ENCODE measurements at places on chromosomes 7 and 10. TPM values are rescaled to one million over a fixed set of nuclear protein-coding genes. Genes with fewer than 3 reads are reported as not detected.

The HMX3 gene
- not detected for total RNA-seq

The FAM25A gene
- not detected for total RNA-seq

The SERPINE1 gene
- total RNA-seq: 1.1 TPM

The DENND2A gene
- not detected for total RNA-seq

The MPP7 gene
- total RNA-seq: 19.1 TPM

DNA sequence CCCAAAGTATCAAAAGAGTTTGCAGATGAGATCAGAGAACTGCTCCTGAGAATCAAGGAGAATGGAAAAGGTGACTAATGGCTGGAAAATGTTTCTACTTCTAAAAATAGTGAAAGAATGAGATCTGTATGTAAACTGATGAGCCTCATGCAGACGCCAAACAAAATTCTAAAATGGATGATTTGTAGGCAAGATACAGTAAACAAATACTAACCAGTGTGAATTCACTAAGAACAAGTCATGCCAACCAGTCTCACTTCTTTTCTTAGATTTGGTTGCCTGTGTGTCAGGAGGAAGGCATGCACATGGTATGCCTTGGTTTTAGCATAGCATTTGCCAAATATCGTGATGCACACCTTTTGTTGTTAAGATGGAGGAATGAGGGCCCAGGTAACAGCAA lies 94.9 kb upstream of the PIK3CG start:
- no peak for DNase-seq

GRCh38 chr7:131255242-131255641 lies 72.4 kb upstream of the MKLN1 start:
- DNase-seq: no peak

- DNase-seq: peak; percentile 61
These were observed 2.1 kb downstream of the NOS3 start for GRCh38 chr7:150992833-150993302.

GRCh38 chr7:7662527-7662926 lies 22.0 kb downstream of the UMAD1 start:
- no peak for DNase-seq

DNA sequence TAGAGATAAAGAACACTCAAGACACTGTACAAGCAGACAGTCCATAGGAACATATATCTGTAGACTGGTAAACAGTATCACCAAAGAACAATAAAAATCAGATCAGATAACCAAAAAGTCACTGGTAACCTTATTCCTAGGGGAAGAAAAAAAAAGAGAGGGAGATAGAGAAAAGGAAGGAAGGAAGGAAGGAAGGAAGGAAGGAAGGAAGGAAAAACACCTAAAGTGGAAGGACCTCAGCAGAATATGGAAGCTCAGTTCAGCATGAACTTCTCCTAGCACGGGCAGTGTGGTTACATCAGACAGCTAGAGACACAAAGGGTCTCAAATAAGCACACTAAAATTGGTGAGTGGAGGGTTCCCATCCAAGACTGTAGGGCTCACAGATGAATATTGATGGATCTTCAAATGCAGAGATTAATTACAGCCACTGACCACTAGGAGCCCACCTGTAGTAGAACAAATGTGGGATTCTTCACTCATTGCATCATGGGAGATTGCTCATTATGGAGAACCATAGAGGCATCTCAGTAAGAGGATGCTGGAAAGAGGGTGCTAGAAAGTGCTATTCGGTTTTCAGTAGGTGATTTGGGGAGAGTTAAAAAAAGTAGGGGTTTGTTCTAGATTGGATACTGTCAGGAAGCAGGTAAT lies 293.4 kb upstream of the C7orf33 start:
- DNase-seq: no peak

GRCh38 chr7:54788664-54789063 lies 29.7 kb upstream of the SEC61G start:
- no peak for DNase-seq

DNA sequence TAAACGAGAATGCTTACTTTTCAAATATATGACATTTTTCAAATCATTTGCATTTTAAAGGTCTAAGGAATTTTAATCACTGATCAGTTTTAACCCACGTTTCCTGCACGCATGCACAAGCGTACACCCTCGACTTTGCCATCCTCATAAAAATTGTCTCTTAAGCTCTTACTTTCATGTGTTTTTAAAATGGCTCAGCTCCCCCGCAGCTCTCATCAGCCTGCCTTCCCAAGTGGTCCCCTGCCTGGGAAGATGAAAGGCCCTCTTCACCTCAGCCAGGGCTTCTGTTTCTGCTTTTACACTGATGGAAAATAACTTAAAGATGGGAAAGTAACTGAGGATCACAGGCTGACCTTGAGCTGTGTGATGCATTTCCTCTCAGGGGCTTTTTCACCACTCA lies 131.6 kb upstream of the LSM8 start:
- DNase-seq: no peak

DNA sequence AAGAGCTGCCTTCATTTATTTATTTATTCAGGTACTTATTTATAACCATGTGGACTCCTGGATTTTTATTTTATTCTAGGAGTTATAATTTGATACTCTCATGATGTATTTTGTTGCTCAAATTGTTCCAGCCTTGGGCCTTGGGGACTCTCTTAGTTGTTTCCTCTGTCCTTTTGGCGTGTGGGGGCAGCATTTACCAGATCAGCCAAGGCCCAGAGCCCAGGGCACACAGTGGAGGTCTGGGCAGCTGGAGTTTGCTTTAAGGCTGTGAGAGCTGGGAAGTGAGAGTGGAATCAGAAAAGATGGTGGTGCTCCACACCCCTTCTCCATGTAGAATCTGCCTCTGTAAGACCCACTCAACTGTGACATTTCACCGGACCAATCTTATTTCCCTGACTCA lies 398.9 kb downstream of the RPS24 start:
- no peak for DNase-seq

DNA sequence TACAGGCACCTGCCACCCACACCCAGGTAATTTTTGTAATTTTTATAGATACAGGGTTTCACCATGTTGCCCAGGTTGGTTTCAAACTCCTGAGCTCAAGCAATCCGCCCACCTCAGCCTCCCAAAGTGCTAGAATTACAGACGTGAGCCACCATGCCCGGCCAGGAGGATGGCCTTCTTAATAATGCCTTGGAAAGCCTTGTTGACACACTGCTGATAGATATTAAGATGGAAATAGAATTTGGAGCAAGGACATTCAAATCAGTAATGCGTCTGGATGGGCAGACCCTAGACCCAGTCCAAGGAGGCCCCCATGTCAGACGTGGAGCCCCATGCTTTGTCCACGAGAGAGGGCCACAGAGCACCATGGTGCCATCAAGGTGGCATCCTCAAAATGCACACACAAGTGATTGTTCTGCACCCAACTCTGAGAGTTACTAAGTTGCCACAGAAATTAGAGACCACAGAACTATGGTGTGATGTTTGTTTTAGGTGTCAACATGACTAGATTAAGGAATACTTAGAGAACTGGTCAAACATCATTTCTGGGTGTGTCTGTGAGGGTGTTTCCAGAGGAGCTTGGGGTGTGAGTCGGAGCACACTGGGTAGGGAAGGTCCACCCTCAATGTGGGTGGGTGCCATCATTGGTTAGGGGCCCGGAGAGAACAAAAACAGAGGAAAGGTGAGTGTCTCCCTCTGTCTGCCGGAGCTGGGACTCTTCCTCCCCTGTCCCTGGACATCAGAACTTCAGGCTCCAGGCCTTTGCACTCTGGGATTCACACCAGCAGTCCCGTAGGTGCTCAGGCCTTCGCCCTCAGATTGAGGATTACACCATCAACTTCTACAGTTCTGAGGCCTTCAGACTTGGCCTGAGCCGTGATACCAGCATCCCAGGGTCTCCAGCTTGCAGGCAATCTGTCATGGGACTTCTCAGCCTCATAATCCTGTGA lies 34.5 kb downstream of the EBF3 start:
- no peak for DNase-seq

GRCh38 chr10:110368002-110368401 lies 63.3 kb upstream of the SMNDC1 start:
- DNase-seq: no peak

GRCh38 chr10:96902731-96903358 lies 70.7 kb downstream of the LCOR start:
- DNase-seq: no peak

DNA sequence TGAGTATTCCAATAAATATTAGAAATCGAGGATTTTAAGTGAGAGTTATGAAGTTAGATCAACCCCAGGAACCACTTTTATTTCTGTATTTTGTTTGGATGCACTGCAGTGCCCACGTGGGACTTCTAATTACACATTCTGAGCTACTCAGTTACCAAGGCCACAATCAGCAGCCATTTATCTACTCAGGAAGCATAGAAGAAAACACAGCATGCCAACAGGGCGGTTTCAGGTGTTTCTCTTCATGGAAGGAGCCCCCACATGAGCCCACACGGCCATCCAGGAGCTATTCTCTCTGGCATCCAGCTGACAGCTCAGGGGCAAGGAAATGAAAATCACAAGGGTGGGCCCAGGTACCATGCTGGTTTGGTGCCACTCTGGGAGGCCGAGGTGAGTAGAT lies 266.5 kb upstream of the MKLN1 start:
- DNase-seq: no peak

DNA sequence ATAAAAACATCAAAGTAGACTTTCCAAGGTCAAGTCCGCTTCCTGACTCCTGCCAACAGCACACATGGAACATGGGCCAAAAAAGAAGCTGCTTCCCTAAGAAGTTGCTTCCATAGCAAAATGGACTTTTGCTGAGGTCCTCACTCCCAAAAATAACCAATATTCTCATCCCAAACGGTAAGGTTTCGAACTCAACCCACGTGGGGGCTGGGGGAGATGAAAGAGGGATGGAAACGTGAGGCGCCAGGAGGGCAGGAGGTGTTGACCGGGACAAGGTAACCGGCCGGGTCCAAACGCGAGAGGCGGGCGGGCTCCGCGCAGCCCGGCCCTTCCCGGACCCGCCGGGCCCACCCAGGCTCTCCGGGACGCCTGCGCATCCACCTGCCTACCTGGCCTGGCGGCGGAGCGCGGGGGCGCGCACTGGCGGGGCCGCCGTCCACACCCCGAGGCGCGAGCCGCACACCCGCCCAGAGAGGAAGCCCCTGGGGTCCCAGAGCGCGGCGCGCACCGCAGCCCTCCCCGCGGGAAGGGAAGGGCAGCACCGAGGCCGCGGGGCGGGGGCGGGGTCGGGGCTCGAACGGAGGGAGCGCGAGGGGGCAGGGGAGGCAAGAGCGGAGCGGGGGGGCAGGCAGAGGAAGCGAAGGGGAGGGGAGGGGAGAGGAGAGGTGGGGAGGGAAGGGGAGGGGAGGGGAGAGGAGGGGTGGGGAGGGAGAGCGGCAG lies 742 bp downstream of the LMBR1 start:
- DNase-seq: peak; percentile 61

DNA sequence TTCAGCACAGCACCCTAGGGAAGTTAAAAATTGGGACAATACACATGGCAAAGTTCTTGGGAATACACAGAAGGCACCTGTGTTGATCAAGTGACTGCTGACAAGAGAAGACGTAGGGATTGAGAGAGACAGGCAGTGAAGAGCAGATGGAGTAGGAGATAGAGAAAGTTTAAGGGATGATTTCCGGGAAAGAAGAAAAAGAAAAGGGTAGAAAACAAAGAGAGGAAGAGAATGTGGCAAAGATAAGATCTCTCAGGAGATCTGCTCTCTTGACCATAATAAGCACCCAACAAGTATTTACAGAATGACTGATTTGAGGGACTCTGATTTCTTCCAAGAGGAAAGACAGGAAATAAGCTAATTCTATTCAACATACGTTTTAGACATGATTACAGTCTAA lies 15.1 kb upstream of the RALA start:
- no peak for DNase-seq

DNA sequence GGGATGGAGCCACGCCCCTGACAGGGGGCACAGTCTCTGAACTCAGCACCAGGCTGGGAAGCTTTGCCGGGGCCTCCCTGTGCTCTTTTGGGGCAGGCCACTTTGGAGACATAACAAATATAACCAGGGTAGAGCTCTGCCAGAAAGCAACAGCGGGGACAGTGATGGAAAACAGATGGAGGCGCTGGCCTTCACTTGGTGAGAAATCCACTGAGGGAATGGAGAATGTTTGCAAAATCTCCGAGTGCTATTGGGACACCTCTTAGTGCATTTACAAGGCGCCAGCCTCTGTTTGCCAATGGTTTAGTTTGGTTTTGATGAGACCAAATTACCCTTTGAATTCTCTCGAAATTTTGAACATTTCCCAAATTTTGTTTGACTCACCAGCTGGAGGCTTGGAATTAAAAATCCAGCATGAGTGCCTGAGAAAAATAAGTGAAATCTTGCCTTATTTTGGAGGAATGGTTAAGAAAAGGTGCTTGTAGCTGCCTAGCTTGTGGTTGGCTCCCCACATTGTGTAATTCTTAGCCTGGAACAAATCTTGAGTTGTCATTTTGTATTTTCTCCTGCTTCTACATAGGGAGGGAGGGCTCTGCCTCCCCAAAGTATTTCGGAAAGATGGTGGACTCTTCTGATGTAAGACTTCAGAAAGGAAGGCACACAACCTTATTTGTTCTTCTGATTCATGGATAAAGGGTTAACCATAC lies 980.5 kb downstream of the LRMDA start:
- no peak for DNase-seq

- DNase-seq: no peak
These were observed 95.5 kb downstream of the CELF2 start for GRCh38 chr10:11113156-11113555.

DNA sequence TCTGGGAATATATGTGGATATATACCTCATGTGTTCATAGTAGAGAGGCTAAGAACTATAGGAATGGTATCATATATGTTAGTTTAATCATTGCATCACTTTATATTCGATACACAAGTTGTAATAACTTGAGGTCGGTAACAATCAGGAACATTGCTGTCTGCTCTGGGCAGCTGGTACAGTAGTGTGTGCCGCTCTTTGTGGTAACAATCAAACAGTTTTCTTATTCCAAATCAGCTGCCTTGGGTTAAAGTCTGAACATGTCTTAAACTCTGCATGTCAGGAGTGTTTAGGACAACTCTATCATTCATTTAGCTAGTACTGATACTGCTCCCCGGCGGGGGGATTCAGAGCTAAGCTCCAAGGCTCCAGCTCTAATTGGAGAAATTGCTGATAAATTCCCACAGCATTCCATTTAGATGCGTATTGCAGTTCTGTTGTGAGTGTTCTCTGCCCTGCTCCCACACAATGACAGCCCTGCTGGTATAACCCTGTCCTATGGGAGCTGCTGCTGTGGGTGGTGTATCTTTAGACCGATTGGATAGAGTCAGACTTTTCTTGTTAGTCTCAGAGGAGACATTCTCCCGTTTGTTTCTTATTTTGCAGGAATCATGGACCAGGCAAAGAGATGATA lies 707.5 kb upstream of the FZD8 start:
- no peak for DNase-seq

DNA sequence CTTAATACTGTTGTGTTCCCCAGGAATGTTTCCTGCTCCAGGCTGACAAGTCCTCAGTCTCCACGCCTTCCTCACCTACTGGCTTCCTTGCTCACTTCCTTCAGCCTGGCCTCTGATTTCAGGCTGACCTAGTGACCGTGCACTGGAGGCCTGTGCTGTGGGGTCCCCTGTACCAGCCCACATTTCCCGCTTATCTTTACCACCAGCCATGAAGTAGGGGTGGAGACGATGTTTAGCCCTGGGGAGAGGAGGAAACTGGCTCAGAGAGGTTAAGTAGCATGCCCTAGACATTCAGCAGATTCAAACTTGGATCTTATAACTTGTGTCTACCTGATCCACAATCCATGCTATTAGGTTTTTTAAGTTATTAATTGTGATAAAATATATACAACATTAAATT lies 4.8 kb upstream of the ZNF488 start:
- no peak for DNase-seq

GRCh38 chr7:137135654-137136350 lies 207.7 kb downstream of the PTN start:
- DNase-seq: no peak

GRCh38 chr7:37284805-37285231 lies 163.8 kb downstream of the ELMO1 start:
- DNase-seq: no peak

GRCh38 chr10:70576803-70577517 lies 25.6 kb downstream of the PRF1 start:
- no peak for DNase-seq
